ENCODE measurements at places on chromosomes 12 and 14.

GRCh38 chr12:5524769-5525436 lies 93.0 kb downstream of the NTF3 start:
- DNase-seq, result no peak

DNA sequence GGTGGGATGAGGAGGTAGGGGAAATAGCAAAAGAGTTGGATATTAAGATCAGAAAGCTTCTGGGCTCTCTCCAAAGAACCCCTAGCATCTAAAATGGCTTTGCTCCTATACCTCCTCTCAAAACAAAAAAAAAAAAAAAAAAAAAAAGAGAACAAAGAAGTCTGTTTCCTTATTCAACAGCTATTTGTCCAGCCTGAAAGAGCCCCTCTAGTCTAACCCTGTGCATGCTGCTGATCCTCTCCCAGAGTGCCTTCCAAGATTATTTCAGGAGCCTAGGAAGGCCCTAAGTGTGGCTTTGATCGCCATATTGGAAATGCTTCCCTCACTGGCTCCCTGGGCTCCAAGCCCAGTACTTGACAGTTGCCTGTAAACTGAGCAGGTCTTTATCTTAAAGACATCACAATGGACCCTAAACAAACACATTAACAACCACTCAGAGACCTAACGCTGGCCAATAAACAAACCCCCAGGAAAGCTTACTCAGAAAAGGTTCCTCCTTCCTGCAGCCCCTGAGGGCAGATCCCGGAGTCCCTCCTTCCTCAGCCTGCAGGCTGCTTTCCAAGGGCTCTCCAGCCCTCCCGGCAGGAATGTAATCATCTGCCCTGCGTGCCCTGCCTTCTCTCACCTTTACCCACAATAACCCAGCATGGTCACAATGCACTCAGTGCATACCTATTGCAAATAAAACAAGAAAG lies 17.4 kb upstream of the COL2A1 start:
- DNase-seq, result no peak

- peak; percentile 2 for DNase-seq
These were observed 103.8 kb upstream of the ETV6 start for GRCh38 chr12:11545484-11546330.

DNA sequence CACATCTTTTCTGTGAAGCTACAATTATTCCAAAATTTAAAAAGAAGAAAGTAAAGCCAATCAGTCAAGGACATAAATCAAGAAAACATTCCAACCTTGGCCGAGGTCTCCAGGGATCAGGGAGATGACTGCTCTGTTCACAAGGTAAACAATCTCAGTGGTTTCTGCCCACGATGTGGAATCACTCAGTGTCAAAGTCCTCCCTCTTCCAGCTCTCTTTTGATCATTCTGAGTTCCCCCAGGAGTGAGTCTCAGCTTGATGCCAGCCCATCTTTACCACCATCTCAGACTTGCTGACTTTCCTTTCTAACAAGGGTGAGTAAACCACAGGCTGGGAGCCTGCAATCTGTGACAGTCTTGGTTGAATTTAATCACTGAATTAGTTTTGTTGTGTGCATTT lies 4.8 kb upstream of the SERPINA9 start:
- no peak for DNase-seq

DNA sequence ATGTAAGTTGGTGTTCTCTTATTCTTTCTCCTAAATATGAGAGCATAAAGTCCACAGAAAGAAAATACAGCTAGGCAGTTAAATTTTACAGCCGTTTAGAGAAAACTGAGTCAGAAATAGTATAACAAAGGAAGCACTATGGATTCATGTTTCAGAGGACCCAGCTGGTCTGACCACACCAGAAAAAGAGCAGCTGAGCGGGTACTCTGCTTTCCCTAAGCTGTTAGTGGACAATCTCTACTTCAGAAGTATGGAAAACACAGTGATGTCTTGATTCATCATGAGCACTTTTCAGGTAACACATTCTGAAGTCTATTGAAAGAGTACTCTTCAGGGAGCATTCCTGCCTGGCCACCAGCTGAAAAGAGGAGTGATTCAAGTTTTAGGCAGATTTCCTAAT lies 12.4 kb downstream of the PPM1H start:
- DNase-seq, result no peak

- DNase-seq, result no peak
These were observed 6.0 kb upstream of the ATP23 start for GRCh38 chr12:57935331-57935730.

DNA sequence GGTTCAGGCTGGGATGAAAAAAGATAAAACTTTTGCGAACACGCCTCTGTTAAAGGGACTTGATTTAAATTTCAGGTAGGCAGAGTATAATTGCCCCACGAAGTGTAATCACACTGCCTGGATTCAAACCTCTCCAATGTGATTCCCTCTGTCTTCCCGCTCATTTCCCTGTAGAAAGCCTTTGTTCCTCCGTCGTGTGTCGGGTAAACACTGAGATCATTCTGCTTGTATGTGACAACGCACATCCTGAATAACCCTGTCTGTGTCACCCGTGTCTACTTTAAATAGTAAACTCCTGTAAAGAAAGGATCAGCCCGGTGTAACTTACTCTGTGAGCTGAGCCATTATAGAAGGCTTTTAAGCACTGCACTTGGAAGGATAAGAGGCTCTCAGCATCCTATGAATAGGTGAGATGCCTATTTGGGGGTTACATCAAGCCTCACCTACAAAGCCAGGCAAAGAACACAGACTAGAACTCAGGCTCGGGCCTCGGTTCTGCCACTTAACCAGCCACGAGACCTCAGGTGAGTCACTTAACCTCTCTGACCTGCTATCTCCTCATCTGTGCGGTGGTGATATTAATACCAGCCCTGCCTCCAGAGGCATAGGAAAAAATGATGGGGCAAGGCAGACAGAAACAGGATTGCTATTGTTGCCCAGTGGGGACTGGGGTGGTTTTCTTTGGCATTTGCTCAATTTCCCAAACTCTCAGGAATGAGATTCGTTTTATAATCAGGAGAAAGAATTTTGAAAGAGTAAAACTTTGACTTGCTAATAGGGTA lies 74.2 kb downstream of the RBM19 start:
- DNase-seq, result no peak

DNA sequence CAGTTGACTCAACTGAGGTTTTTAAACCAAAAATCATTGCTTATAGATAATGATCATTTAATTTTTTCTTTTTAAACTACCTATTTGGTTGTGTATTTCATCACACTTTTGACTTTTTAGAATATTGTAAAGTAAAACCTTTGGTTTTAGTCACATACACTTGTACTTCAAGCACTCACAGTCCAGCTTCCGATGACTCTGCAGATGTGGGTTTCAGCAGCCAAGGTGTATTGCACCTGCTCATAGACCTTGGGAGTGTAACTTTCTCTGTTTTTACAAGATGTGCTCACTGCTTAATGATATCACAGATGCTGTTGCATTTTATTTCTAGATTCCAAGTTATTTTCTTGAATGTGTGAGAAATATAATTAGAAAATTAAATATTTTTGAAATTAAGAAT lies 188.3 kb upstream of the SLC38A2 start:
- DNase-seq, result no peak

DNA sequence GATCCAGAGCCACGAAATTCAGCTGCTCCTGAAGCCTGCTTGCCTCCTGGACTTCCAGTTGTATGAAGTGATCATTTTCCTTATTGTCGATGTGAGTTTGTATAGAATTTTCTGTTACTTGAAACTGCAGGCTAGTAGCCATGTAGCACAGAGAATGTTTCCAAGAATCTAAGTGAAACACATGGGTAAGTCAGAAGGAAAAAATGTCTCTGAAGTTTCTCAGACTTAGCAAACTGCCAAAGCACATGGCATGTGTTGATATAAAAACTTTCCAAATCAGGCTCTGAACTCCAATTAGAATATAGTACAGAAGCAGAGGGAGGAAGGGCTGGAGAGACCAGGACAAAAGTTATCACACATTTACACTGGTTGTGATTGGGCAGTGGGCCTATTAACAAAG lies 9.8 kb upstream of the PCNX1 start:
- DNase-seq, result no peak

- no peak for DNase-seq
These were observed 315.8 kb downstream of the AEBP2 start for GRCh38 chr12:19755136-19755535.

- DNase-seq, result no peak
These were observed 30.8 kb downstream of the RPS6KA5 start for GRCh38 chr14:91029456-91030217.

- DNase-seq, result no peak
These were observed 299.2 kb downstream of the GLT1D1 start for GRCh38 chr12:129152351-129153104.

DNA sequence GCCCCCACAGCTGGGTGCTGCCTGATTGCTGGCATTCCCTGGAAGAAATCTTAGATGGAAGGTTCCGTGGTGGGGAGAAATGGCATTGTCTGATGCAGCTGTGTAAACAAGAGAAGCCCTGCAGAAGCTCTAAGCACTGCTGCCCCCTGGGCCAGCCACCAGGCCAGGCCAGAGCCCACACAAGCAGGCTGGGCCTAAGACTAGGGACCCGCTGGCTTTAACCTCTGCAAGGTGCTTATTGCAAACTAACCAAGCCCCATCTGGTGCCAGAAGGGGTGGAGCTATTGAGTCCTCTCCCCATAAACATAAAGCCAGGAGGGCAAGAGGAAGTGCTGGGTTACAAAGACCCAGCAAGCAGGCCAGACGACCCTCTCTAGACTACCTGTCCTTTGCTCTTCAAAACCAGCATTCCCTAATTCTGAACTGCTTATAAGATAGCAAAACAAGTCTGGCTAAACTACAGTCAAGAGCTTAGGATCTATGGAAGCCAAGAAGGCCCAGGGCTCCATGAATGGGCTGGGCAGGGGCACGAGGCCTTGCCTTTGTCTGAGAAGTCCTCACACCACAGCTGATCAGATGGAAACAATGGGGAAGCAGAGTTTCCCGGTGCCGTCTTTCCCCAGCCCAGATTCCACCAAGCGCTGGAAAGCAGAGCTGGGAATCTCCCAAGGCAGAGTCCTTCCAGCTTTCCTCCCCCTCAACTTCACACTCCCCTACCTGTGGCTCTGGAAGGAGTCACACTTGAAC lies 28.8 kb downstream of the P2RX4 start:
- DNase-seq, result no peak

DNA sequence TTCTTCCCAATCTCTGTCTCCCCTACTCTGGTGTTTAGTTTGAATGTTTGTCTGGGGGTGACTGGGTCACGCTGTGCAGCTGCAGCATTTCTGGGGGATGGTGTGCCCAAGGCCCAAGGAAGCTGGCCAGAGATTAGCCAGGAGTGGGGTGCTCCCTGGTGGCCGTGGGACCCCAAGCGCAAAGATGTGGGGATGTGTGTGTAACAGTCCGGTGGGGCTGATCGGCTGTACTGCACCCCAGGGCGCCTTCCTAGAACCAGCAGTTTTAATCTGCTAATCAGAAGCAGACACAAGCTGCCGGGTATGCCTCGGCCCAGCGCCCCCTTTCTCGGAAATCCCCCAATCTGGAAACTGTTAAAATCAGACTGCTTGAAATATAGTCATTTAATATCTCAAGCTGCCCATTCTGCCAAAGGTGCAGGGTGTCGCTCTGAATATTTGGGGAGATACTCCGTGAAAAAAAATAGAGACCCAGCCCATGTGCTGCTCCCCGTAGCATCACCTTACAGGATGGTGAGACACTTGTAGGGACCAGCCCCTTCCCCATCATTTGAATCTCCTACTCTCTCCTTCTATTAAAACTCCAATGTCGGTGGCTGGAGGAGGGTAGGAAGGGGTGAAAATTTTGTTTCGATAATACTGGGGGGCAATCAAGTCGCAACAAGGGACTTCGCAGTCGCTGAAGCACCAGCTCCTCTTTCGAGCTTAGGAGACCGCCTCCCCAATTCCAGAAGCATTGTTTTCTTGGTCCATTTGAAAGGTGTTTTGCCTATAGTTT lies 4.3 kb downstream of the HOXC9 start:
- DNase-seq, result no peak

All from NK-92 treated with Interleukin-12 subunit alpha and Interleukin-12 subunit beta, amount 100 ng/mL, for 24 hours (cell line).